ENCODE measurements at places on chromosomes 7 and 10. TPM values are rescaled to one million over a fixed set of nuclear protein-coding genes. Genes with fewer than 3 reads are reported as not detected.
A peak's percentile ranks its signal among the peaks of the same experiment; 100 is the strongest.

DNA sequence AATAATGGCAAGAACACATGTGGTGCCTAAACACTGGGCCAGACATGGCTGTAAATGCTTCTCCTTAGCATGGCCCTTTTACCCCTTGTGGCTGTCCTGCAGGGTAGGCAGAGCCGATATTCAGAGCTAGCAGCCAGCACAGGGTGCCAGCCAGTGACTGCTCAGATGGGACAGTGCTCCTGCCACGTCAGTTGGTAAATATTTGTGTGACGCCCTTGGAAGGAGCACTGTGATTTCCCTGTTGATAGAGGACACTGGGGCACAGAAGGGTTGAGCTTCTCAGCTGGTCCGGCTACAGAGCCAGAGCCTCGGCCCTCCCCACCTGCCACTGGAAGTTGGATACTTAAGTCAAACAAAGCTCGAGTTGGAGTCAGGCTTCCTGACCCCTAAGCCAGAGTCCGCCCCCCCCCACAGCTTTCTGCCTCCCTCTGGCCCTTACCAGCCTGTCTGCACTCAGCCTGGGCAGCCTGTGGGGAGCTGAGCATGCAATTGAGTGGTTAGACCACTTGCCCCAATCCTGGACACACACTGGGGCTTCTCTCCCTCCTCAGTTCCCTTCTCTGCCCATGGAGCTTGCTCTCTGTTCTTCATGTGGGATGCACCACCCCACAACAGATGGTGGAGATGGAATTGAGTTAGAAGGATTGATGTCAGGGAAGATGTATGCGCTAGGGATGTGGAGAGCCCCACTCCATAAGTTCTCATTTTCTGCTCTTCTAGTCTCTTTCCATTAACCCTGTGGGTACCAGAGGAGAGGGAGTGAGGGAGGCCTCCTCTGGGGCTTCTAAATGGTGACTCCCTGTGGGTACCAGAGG lies 350.8 kb downstream of the PLXNA4 start:
- DNase-seq, result peak; percentile 47

GRCh38 chr10:83543691-83544462 lies 595.4 kb upstream of the GHITM start:
- no peak for DNase-seq

DNA sequence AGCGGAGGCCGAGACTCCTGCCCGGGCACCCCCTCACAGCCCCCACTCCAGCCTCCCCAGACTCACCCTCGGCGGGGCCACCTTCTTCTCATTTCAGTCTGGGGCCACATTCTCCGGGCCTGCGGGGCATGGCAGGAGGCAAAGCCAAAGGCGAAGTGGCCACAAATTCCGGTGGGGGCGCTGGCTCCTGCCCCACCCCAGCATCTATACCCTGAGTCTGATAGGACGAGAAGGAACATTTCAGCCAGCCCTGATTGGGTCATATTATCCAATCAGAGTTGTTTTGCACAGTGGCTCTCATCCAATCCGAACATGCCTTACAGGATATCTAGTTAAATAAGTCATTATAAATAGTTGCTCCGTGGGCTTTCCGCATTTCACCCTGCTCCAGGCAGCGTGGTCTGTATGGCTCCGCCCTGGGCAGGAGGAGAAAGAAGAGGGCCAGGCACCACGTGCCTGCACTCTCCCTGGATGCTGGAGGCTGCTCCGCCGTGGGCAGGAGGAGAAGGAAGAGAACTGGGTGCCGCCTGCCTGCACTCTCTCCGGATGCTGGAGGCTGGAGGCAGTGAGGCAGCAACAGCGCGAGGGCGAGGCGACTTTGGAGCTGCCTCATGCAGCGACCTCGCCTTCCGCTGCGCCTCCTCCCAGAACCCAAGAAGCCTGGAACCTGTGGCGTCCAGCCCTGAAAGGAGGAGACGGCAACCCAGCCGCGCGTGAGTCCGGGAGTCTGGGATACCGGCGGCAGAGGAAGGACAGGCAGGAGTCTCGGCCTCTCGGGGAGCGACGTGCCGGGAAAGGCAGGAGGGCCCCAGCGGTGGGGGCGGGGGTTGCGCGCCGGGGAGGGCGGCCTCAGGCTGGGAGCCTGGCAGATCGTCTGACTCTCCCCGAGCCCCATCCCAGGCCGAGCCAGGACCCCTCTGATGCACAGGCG lies 162.9 kb downstream of the ZNF33B start:
- no peak for DNase-seq

Gene SPDYE6
- not detected for total RNA-seq

GRCh38 chr10:17989908-17990767 lies 38.4 kb downstream of the SLC39A12 start:
- DNase-seq, result no peak

All from left colon (tissue), 2 donors.